Stimulated activated effector memory CD8-positive, alpha-beta T cell treated with anti-CD3 and anti-CD28 coated beads, Interleukin-12 subunit alpha, Interleukin-12 subunit beta, amount 100 ng/mL, for 72 hours (primary cell): ENCODE measurements at places on chromosomes 2 and 18.

DNA sequence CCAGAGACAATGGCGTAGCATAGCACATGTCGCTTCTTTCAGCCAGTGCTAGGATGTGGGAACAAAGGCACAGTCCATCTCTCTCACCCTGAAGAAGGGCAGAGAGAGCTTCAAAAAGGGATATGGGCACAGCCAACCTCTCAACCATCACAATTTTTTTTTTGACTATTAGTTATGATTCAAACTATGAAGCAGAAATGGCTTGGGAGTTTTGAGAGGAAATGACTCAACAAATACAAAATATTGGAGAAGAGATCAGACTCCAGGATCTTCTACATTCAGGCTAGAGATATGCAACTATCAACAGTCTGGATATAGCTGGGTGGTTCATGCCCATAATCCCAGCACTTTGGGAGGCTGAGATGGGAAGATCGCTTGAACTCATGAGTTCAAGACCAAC lies 109.1 kb downstream of the MCFD2 start:
- no peak for DNase-seq

DNA sequence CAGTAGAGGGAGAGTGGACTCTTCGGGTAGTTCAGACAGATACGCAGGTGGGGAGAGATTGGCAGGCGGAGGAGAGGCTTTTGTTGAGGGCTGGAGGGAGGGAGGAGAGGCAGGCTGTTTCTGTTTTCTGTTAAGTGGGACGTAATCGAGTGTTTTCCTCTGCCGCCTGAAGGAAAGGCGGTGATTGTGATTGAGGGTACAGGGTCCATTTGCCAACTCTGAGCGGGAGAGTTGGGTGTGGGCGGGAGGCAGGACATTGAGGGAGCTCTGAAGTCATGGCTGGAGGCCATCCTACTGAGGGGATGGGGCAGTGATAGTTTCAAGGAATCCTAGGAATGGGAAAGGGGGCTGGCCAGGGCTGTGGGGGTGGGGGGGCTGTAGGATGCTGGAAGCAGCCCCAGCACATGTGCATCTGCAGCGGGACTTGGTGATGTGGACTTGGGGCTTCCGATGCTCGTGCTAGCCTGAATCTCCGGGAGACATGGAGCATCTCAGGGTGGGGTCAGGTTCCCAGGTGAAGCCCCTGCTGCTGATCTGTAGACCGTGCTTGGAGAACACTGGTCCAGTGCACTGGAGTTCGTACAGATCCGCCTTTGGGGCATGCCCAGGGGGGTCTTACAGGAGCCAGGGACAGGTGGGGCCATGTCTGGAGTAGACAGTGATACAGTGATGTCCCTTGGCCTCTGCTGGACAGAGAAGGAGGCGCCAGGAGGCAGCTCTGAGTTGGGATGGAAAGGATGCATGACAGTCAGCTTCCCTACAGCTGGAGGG lies 167.5 kb downstream of the AGAP1 start:
- DNase-seq: no peak

- no peak for DNase-seq
These were observed 31.8 kb downstream of the AFF3 start for GRCh38 chr2:100110614-100111000.

DNA sequence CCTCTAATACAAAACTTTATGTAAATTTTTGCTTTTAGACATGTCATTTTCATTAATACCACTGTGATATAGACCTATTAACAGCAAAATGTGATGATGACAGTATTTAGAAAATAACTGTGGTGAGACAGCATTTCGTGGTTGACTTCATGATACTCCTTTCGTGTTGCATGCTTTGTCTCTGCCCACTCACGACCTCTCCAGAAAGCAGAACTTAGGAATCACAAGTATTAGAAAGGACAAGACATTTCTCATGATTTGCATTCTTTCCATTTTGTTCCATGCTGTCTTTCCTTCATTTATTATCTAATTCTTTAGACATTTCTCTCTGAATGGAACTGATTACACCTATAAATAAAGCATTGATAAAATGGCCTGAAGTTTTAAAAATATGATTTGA lies 85.2 kb upstream of the POU3F3 start:
- no peak for DNase-seq

DNA sequence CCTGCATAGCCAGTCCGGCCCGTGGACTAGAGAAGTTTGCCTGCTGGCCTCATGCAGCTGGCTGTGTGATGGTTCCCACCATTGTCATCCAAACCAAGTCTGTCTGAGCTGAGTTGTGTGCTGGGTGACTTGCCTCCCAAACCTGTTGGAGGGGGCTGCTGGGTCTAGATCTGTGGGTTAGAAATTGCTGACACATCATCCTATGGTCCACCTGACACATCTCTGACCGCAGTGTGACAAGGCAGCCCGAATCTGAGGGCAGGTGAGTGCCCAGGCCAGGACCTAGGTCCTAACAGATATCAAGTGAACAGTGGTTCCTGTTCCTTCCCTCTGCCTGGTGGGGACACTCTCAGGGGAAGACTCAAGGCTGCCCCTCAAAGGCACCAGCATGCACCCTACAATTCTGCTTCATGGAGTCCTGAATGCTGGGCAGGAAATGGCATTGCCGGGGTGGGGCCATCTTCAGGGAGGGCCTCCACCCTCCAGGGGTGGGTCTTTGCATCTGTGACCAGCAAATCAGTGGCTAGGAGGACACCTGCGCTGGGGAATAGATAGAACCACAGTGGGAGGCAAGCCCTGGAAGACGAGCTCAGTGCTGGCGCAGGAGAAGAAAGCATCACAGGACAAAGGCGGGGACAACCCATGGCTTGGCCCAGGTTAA lies 117.9 kb upstream of the ID2 start:
- DNase-seq: no peak

DNA sequence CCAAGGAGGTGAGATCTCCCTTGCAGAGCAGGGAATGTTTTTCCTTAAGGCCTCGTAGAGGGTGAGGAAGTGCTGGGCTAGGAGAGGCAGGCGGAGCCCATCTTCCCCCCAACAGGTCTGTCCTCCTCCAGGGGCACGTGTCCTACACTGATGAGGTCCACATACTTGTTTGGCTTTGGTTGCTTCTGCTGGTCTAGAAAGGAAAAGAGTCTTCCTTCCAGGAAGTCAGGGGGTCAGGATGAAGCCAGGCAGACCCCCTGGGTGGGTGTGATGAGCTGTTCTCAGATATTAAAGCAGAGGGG lies 6.0 kb downstream of the SH3BP4 start:
- DNase-seq: no peak

- no peak for DNase-seq
These were observed 22.3 kb upstream of the GPR17 start for GRCh38 chr2:127623388-127624319.

DNA sequence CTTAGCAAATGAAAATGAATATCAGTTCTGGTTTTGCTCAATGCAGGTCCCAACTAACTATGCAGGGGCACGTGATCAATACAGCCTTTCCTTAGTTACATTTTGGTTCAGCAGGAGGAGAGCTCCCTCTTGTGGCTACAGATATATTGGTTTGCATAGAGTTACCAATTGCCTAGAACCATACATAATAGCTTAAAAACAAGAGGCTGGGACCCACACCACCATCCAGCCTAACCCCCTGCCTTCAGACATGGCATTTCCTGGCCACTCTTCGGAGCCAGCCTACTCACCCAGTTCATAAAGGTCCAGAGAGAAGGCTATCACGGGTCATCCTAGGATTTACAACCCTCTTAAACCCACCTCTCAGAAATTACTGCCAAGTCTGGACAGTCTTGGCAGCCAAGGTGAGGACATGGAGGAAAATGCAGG lies 10.5 kb downstream of the CCDC93 start:
- peak; percentile 18 for DNase-seq

DNA sequence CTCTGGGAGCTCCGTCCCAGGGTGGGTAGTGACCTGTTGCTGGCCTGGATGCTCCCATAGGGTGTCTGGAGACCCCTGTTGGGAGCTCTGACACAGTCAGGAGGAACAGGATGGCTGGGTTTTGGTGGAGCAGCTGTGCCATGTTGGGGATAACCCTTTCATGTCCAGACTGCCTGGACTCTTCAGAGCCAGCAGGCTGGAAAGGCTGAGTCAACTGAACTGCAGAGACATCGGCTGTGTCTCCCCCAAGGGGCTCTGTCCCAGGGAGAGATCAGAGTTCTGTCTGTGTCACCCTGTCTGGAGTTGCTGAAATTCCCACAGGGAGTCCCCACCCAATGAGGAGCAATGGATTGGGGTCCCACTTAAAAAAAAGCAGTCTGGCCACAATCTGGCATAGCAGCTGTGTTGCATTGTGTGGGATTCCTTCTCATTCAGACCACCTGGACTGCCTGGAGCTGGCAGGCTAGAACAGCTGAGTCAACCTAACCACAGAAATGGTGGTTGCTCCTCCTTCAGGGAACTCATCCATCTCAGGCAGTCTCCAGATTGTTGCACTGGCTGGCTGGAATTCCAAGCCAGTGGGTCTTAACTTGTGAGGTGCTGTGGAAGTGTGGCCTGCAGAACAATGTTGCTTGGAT lies 37.2 kb downstream of the AGPS start:
- DNase-seq: no peak

- no peak for DNase-seq
These were observed 2.5 kb downstream of the COL3A1 start for GRCh38 chr2:188976545-188977268.

DNA sequence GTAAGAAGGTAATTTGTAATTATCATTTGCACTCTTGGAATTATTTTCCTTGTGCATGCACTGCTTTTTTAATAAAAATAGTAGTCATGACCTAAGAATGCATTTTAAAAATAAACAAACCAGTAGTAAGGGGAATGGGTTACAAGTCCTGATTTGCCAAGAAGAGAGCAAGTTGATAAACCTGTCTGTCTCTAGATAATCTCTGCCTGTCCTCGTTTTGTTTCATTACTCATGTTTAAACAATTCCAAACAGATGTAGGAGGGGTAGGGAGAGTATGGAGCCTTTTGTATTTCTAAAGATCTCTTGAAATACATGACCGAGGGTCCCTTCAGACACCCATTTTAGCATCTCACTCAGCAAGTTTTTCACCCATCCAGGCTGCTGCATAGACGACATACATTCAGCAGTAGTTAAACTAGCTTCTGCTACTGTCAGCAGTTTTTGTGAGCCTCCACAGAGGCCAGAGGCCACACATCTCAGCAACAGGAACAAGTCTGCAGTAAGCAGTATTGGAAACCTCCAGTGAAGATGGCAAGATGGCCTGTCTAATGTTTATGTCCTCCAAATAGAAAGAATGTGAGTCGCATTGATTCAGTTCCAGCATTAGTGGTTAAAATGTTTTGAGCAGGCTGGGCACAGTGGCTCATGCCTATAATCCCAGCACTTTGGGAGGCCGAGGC lies 2.3 kb upstream of the EXOC6B start:
- no peak for DNase-seq

GRCh38 chr2:234991290-234991689 lies 39.5 kb downstream of the SH3BP4 start:
- no peak for DNase-seq

DNA sequence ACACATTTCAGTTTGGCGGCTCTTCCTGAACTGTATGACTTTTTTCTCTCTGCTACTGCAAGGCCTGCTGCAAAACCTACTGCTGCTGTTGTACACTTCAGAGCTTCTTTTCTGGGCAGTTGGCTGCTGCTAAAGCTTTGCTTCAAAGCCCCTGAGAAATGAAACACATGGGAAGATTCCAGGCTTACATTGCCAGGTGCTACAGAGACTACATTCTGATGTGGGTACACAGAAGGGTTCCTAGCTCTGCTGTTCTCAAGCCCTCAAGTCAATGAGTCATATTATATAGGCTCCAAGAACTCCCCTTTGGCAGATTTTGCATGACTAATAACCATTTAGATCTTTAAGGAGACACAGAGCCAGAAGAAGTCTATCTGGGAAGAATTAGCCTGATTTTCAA lies 12.9 kb upstream of the PGAP1 start:
- DNase-seq: no peak

GRCh38 chr2:26412091-26412673 lies 10.5 kb downstream of the DRC1 start:
- no peak for DNase-seq

- no peak for DNase-seq
These were observed 10.9 kb upstream of the FHL2 start for GRCh38 chr2:105409717-105410116.

DNA sequence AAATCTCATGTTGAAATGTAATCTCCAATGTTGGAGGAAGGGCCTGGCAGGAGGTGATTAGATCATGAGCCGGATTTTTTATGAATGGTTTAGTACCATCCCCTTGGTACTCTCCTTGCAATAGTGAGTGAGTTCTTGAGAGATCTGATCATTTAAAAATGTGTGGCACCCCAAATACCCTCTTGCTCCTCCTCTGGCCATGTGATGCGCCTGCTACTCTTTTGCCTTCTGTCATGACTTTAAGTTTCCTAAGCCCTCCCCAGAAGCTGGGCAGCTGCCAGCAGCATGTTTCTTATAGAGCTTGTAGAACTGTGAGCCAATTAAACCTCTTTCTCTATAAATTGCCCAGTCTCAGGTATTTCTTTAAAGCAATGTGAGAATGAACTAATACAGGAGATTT lies 72.6 kb upstream of the FIGN start:
- DNase-seq: no peak

GRCh38 chr18:37299471-37300304 lies 265.9 kb downstream of the CELF4 start:
- DNase-seq: no peak

DNA sequence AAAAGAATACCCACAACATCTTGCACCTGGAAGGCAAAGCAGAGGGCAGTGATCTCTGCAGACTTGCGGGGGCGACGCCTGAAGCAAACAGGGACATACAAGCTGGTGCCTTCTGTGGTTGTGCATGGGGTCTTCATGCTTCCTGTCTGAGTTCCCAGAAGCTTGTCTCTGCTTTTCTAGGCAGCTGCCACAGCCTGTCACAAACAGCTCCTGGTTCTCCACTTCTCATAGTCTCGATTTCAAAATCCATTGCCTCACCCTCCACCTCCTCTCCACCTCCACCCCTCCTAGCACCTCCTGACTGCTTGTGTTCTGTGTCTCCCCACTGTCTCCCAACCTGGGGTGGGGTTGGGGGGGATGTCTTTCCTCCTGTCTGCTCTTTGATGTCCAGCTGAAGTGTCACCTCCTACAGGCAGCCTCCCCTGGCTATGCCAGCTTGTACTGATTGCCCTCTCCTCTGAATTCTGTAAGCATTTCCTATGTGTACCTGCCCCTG lies 1.7 kb upstream of the PROC start:
- DNase-seq: no peak

DNA sequence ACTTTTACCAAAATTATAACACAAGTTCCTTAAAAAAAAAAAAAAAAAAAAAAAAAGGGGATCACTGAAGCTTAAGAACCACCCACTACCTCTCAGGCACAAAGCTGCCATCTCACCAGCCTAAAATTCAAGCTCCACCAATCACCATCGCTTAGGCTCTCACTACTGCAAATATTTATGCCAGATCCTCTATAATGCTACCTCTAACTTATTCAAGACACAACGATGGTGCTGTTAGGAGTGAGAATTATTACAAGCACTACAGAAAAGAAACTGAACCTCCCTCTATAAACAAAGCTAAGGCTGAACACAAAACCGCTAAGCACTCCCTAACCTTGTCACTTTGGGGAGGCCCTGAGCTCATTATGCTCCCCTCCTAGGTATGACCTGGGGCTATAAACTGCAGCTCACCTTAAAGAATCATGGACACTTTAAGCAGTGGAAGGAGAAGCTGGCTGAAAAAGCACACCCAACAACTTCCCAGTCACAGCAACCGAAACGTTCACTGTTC lies 3.6 kb downstream of the FZD5 start:
- DNase-seq: no peak

- DNase-seq: no peak
These were observed 289.1 kb downstream of the NBAS start for GRCh38 chr2:15271941-15272542.

GRCh38 chr2:187438455-187438854 lies 9.6 kb downstream of the CALCRL start:
- no peak for DNase-seq

- DNase-seq: no peak
These were observed 1105.1 kb upstream of the PIK3C3 start for GRCh38 chr18:40849886-40850285.
